ENCODE measurements at places on chromosomes 3 and 15. TPM values are rescaled to one million over a fixed set of nuclear protein-coding genes. Genes with fewer than 3 reads are reported as not detected.

PP2D1 gene
- total RNA-seq = not detected

RARB gene
- 3.1 TPM for total RNA-seq

SERPINI2 gene
- total RNA-seq = not detected

SHC4 gene
- total RNA-seq = 2.2 TPM

XIRP1 gene
- 0.09 TPM for total RNA-seq

RYR3 gene
- under 0.01 TPM for total RNA-seq

CDHR4 gene
- total RNA-seq = 0.09 TPM

EIF4A2 gene
- 383 TPM for total RNA-seq

ZNF592 gene
- total RNA-seq = 7.4 TPM

PLA2G4D gene
- not detected for total RNA-seq

MLF1 gene
- total RNA-seq = 14.9 TPM

SIDT1 gene
- not detected for total RNA-seq

FOXP1 gene
- total RNA-seq = 43.3 TPM

ADAMTS7 gene
- 7.5 TPM for total RNA-seq

KLF13 gene
- 40.4 TPM for total RNA-seq

USP4 gene
- total RNA-seq = 28.9 TPM

DNAH12 gene
- 0.09 TPM for total RNA-seq

IL5RA gene
- total RNA-seq = not detected

PRTG gene
- total RNA-seq = 0.45 TPM

SEMA7A gene
- total RNA-seq = 7.9 TPM

OSTN gene
- not detected for total RNA-seq

ZNF774 gene
- total RNA-seq = 2.3 TPM

ROPN1 gene
- not detected for total RNA-seq

IL17RC gene
- 47.9 TPM for total RNA-seq

CDAN1 gene
- 4.1 TPM for total RNA-seq

DUOXA2 gene
- not detected for total RNA-seq

GOLGA6A gene
- total RNA-seq = not detected

MYH15 gene
- total RNA-seq = 0.99 TPM

CBLB gene
- 70.3 TPM for total RNA-seq

OR5K2 gene
- total RNA-seq = not detected

C3orf20 gene
- total RNA-seq = not detected

FOXL2NB gene
- not detected for total RNA-seq

RHOV gene
- 0.82 TPM for total RNA-seq

MESP2 gene
- total RNA-seq = 2.9 TPM

C15orf40 gene
- total RNA-seq = 15.8 TPM

ZNF860 gene
- 1.2 TPM for total RNA-seq

UBP1 gene
- 40.1 TPM for total RNA-seq

APOD gene
- 2.9 TPM for total RNA-seq

SPSB4 gene
- not detected for total RNA-seq

Data from fibroblast of the aortic adventitia (primary cell).